CD8-positive, alpha-beta memory T cell (primary cell): ENCODE measurements at places on chromosomes 7 and 10. TPM values are rescaled to one million over a fixed set of nuclear protein-coding genes. Genes with fewer than 3 reads are reported as not detected.

Gene PRR15
- total RNA-seq, result not detected

Gene PGAM1
- 1,086 TPM for total RNA-seq

Gene NEUROG3
- total RNA-seq, result not detected

Gene CLCN1
- total RNA-seq, result not detected

Gene CALHM2
- total RNA-seq, result 20.4 TPM

Gene ITGB8
- 0.11 TPM for total RNA-seq

Gene THSD7A
- total RNA-seq, result not detected

Gene PDK4
- 0.74 TPM for total RNA-seq

Gene H2BK1
- total RNA-seq, result 0.57 TPM

Gene OR2A1
- not detected for total RNA-seq
